Thoracic aorta (tissue), 2 donors: ENCODE measurements at places on chromosomes 7 and 10.

DNA sequence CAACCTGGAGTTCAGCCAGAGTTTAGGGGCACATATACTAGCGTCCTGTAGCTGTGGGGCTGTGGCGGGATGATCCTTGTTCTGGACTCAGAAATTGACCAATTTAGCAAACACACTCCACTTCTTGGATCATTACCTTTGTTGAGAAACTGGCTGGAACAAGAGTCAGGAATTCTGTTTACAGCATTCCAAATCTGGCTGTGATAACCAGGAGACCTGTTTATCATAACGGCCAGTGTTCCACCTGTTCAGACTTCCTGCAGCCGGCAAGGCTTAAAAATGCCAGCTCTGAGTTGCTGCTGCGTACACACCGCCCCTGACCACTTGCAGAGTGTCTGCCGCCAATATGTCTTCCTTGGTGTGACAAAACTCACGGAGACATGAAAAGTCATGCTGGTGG, 64.8 kb downstream of the ARMC3 start:
- no peak for DNase-seq
- H3K4me1 ChIP-seq, result no peaks in the 10 kb centered on the region
- no peaks in the 10 kb centered on the region for H3K27me3 ChIP-seq
- no peak overlapping the region for H3K27ac ChIP-seq
- no peaks in the 10 kb centered on the region for H3K36me3 ChIP-seq

- no peaks in the 10 kb centered on the region for H3K27me3 ChIP-seq
- H3K36me3 ChIP-seq, result no peaks in the 10 kb centered on the region
- no peak for DNase-seq
Measured at GRCh38 chr7:68425377-68425776, 1172.9 kb upstream of the AUTS2 start.

- no peak for DNase-seq
- H3K4me1 ChIP-seq, result no peaks in the 10 kb centered on the region
- no peaks in the 10 kb centered on the region for H3K27me3 ChIP-seq
- H3K27ac ChIP-seq, result no peak overlapping the region
- no peak overlapping the region for H3K4me3 ChIP-seq
- no peaks in the 10 kb centered on the region for H3K36me3 ChIP-seq
Measured at GRCh38 chr7:123901101-123901500, 23.9 kb upstream of the SPAM1 start.

- H3K27me3 ChIP-seq, result no peaks in the 10 kb centered on the region
- no peak for DNase-seq
- H3K27ac ChIP-seq, result no peak overlapping the region
- no peaks in the 10 kb centered on the region for H3K36me3 ChIP-seq
- no peaks in the 10 kb centered on the region for H3K4me1 ChIP-seq
Measured at GRCh38 chr7:44595934-44596635, 10.3 kb upstream of the OGDH start.

GRCh38 chr10:23630376-23630775, 191.5 kb downstream of the OTUD1 start:
- DNase-seq, result no peak
- H3K4me3 ChIP-seq, result no peak overlapping the region
- H3K36me3 ChIP-seq, result no peaks in the 10 kb centered on the region

GRCh38 chr10:128557149-128557710, 431.0 kb upstream of the MKI67 start:
- H3K36me3 ChIP-seq, result no peaks in the 10 kb centered on the region
- DNase-seq, result no peak
- no peak overlapping the region for H3K27ac ChIP-seq

DNA sequence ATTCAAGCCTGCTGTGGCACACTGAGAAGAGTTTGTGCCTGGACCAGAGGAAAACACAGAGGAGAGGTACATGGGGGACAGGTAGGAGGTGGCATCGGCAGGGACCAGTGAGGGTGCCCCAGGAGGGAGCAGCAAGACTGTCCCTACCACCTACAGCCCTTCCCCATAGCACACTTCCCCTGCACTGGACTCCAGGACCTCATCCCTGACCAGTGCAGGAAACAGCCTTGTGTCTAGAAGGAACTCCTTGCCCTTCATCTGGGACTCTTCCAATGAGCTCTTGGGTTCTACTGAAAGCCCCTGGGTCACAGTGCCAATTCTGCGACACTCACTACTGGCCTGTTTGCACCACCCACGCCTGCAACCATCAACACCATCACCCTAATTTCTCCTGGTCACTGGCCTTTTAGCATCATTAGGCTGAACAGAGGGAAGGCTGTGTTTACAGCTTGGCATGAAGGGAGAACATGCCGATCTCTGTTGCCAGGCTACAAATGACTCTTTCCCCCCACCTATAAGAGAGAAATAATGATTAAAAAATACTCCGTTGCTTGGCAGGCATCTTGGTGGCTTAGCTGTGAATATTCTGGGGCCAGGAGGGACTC, 371.9 kb upstream of the ZMIZ1 start:
- H3K4me1 ChIP-seq, result no peaks in the 10 kb centered on the region
- H3K27me3 ChIP-seq, result no peaks in the 10 kb centered on the region
- H3K36me3 ChIP-seq, result no peaks in the 10 kb centered on the region
- DNase-seq, result no peak
- H3K27ac ChIP-seq, result no peak overlapping the region
- no peak overlapping the region for H3K4me3 ChIP-seq

GRCh38 chr10:4506095-4506494, 319.9 kb upstream of the AKR1E2 start:
- no peak overlapping the region for H3K4me3 ChIP-seq
- peak overlapping the region; percentile 32 for H3K27ac ChIP-seq
- DNase-seq, result no peak
- no peaks in the 10 kb centered on the region for H3K36me3 ChIP-seq
- no peaks in the 10 kb centered on the region for H3K27me3 ChIP-seq
- H3K4me1 ChIP-seq, result peaks cover 4% of the 10 kb centered on the region

DNA sequence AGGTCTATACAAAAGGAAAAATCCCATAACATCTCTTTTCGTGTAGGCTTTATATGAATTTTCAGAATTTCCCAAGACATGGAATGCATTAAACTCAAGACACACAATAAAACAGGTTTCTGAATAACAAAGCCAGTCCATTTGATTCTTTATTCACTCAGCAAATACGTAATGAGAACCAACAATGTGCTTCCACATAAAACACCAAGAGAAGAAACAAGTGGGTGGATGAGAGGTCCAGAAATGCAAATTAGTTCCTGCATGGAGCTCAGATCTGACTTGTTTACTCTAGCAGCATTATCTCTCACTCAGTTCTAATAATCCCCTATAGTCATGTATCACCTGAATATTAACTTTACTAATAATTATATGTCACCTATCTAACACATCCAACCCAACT, 249.5 kb downstream of the LRRTM3 start:
- no peak overlapping the region for H3K27ac ChIP-seq
- no peak for DNase-seq
- no peaks in the 10 kb centered on the region for H3K27me3 ChIP-seq
- H3K4me3 ChIP-seq, result no peak overlapping the region
- H3K36me3 ChIP-seq, result no peaks in the 10 kb centered on the region
- no peaks in the 10 kb centered on the region for H3K4me1 ChIP-seq

DNA sequence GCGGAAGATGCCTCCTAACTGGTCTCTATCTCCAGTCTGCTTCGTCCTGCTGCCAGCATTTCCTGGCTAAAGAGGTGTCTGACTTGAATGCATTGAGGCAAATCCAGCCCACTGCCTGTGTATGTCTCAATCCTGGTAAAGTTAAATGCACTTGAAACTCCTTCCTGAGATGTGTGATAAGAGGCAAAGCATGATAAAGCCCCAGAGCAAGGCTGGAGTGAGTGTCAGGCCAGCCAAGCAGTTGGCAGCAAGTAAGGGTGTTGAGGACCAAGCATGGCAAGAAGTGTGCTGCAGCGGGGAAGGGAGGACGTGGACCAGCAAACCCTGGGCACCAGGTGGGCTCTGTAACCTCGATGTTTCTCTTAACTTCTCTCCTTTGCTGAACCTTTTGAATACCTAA, 29.1 kb downstream of the LRRC18 start:
- no peak overlapping the region for H3K27ac ChIP-seq
- no peak for DNase-seq
- no peaks in the 10 kb centered on the region for H3K4me1 ChIP-seq
- no peak overlapping the region for H3K4me3 ChIP-seq

- peaks cover 17% of the 10 kb centered on the region for H3K4me1 ChIP-seq
Measured at GRCh38 chr7:159211540-159212182, 67.0 kb upstream of the VIPR2 start.

DNA sequence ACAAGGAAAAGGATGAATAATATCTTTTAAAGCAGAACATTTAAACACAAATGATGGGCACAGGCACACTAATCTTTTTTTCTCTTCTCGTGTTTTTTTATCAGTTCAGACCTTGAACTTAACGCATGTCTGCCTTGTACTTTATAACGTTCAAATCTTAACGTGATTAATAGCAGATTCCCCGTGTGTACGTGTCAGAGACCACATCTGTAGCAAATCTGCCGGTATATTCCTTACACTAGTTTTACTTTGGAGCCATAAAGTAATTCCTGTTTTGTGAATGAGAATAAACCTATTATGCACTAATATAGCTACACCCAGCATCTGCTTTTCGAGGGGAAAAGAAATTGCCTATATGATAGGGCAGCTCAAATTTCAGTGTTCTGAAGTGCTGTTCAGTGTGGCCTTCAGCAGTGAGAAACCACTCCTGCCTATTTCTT, 166.0 kb upstream of the TCF7L2 start:
- H3K4me3 ChIP-seq, result no peak overlapping the region
- H3K27ac ChIP-seq, result no peak overlapping the region
- no peak for DNase-seq
- H3K27me3 ChIP-seq, result no peaks in the 10 kb centered on the region
- peaks cover 8% of the 10 kb centered on the region for H3K4me1 ChIP-seq

DNA sequence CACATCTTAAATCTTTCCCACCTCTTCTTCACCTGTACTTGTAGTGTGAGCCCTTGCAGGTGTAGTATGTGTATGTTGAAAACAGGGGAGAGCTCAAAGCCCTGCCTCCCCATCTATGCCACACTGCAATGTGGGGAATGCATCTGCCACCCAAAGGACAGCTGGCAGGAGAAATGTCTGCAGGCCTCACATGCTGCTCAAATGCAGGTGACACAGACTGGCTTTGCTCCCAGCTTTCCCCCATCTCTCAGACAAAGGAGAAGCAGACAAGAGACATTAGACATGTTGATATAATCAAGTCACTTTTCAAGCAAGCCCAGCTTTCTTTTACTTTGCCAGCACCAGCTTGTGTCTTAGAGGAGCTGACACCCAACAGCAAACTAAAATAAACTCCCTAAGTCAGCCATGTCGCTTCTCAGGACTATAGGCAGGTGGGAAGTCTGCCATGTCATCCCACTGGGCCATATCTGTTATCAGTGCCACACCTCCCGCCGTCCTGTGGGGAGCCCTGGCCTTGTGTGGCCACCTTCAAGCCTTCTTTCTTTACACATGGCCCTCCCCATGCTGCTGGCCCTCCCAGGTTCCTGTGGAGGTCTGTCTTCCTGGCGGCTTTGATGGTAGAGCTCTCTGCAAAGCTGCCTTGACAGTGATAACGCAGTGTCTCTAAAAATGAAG, 102.1 kb downstream of the CXCL12 start:
- no peak for DNase-seq
- no peaks in the 10 kb centered on the region for H3K27me3 ChIP-seq
- no peaks in the 10 kb centered on the region for H3K36me3 ChIP-seq
- H3K27ac ChIP-seq, result no peak overlapping the region
- H3K4me1 ChIP-seq, result peaks cover 32% of the 10 kb centered on the region

DNA sequence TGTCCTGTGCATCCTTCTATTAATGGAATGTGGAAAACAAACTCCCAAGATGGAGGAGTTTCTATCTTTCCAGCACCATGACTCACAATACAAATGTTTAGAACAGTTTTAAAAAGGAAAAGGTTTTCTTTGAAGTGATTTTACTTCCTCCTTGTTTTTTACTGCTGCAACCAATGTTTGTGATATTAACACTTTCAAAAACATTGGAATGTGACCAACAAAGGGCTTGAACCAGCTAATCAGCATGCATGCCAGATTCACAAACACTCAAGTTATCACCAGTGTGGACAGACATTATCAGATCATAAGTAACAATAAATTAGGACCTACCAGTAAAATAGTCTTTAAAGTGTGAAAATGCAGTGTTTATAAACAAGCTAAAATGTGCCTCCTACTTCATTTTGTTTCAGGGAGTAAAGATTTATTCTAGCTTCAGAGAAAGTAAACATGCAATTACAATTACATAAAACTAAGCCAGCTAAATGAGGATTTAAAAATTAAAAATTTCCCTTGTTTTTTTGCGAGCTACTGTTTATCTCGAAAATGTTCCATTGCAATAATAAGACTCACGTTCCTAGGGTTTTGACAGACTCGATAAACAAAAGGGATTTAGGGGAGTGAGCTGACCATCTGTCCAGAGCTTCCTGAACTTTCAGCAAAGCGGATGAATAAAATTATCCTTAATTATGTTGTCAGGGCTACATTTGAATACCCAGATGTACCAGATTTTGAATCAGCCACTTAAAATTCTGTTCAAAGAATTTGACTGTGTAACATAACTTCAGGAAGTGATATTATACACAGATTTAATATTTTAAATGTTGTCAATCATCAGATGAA, 29.8 kb downstream of the CPVL start:
- no peaks in the 10 kb centered on the region for H3K4me1 ChIP-seq
- H3K27ac ChIP-seq, result no peak overlapping the region
- no peak for DNase-seq

DNA sequence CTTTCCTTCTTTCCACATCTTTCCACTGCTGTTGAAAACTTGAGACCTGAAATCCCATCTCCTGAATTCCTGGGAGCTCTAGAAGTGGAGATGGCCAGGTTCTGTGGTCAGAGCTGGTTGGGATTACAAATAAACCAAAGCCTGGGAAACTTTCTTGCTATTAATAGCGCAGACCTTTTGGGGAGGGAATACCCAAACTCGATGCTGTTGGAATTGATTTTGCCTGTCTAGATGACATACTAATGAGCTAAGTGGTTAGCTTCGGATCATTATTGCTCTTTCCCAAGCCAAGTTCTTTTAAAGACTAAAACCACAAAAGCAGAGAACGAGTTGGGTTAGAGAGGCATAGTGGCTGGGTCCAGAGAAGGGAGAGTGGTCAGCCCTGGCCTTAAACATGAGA, 76.6 kb downstream of the TCF7L2 start:
- H3K27ac ChIP-seq, result peak overlapping the region; percentile 83
- peaks cover 73% of the 10 kb centered on the region for H3K4me1 ChIP-seq
- H3K4me3 ChIP-seq, result no peak overlapping the region

- no peaks in the 10 kb centered on the region for H3K36me3 ChIP-seq
- no peaks in the 10 kb centered on the region for H3K27me3 ChIP-seq
- peaks cover 19% of the 10 kb centered on the region for H3K4me1 ChIP-seq
Measured at GRCh38 chr10:77537720-77538373, 99.8 kb downstream of the KCNMA1 start.

DNA sequence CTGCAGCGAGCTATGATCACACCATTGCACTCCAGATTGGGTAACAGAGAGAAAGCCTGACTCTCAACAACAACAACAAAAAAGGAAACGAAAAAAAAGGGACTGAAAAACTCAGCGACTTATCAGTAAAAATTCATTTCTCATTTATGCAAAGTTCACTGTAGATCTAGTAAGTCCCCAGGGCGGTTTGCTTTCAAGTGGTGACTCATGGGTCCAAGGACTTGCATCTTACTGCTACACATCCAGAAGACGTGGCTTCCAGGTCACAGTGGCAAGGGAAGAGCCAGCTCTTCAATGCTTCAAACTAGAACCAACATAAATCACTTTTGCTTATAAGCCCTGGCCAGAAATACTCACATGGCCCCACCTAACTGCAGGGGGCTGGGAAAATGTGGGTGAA, 178.3 kb upstream of the AUTS2 start:
- peaks cover 35% of the 10 kb centered on the region for H3K4me1 ChIP-seq
- no peak for DNase-seq
- H3K36me3 ChIP-seq, result no peaks in the 10 kb centered on the region
- no peak overlapping the region for H3K27ac ChIP-seq
- no peak overlapping the region for H3K4me3 ChIP-seq
